Naive thymus-derived CD8-positive, alpha-beta T cell (primary cell): ENCODE measurements at places on chromosomes 5 and 9.
A peak's percentile ranks its signal among the peaks of the same experiment; 100 is the strongest.

DNA sequence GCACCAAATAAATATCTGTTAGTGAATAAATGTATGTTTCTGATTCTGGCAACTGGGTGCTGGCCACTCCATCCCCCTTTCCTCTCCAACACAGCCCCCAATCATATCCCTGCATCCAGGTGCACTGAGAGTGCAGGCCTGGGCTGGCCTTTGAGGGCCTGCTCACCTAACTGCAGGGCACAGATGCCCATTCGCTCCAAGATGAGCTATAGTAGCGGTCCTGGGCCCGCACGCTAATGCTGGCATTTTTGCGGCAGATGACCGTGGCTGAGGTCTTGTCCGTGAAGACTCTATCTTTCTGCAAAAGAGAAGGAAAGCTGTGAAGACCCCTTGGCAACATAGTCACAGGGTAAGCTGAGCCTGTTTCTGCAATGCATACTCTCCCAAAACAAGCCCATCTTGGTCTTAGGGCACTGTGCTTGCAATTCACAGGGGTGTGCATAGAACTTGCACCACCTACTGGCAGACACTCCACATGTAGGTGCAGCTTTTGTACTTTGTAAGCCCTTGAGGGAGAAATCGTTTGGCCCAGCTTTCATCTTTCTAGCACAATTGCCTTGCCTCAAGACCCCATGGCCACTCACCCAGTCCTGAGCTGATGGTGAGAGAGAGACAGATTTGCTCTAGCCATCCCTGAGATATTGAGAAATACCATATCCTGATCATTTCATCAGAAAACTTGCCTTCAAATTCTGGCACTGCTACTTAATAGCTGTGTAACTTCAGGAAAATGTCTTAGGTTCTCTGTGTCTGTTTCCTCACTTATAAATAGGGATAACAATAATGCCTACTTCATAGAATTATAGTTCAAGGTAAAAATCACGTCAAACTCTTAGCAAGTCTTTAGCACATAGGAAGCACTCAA is 13.5 kb downstream of the IL12B start:
- peak; percentile 33 for DNase-seq

- DNase-seq: no peak
These were observed 18.3 kb downstream of the FBXW5 start for GRCh38 chr9:136926154-136926704.

GRCh38 chr5:175471196-175471595 is 7.2 kb upstream of the SFXN1 start:
- no peak for DNase-seq

DNA sequence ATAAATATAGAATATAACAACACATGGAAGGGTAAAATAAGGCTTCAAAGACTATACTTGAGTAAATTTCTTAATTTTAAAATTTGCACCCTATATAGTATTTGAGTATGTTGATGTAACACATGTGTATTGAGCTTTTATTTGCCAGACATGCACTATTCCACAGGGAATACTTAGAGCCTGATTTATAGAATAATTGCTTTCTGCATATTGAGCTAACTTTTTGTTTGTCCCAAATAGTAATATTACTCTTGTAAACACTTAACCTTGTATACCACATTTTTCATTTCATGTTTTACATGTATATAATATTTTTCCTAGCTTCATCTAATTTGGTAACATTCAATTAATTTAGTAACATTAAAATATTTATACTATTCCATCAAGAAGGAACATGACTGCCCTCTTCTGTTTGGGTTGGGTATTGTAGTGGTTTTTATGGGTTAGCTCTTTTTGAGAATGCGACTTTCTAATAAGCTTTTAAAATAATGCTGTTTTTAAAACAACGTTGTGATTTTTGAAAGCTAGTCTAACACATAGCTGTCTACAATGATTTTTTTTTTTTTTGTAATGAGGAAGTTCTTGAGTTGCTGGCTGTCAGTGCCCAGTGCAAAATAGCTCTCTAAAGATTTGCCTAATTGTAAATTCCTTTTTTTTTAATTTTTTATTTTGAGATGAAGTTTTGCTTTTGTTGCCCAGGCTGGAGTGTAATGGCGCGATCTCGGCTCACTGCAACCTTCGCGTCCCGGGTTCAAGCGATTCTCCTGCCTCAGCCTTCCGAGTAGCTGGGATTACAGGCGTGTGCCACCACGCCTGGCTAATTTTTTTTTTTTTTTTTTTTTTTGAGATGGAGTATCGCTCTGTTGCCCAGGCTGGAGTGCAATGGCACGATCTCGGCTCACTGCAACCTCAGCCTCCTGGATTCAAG is 4.8 kb downstream of the SUB1 start:
- DNase-seq: peak; percentile 67

DNA sequence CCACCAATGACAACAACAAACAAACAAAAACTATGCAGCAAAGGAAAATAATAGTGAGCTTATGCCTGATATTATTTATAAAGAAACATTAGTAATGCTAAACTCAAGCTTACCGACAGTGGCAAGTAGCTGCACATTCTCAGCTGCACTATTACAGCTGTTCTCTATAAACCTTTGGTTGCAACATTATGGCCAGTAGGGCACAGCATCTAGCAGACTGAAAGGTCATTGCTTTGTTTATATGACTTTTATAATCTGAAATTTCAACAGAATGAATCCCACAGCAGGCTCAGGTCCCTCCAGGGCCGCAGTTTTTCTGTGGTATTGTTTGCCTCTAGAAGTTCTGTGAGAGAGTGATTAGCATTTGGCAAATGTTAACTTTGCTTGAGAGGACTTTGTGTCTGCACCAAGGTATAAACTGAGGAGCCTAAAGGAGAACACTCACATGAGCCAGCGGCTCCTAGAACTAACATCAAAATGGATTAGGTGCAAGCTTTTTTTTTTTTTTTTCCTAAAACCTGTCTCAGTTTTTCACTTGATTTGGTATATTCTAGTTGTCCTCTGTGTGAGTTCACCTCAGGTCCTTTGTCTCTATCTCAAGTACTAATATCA is 58.3 kb downstream of the IZUMO3 start:
- DNase-seq: no peak

DNA sequence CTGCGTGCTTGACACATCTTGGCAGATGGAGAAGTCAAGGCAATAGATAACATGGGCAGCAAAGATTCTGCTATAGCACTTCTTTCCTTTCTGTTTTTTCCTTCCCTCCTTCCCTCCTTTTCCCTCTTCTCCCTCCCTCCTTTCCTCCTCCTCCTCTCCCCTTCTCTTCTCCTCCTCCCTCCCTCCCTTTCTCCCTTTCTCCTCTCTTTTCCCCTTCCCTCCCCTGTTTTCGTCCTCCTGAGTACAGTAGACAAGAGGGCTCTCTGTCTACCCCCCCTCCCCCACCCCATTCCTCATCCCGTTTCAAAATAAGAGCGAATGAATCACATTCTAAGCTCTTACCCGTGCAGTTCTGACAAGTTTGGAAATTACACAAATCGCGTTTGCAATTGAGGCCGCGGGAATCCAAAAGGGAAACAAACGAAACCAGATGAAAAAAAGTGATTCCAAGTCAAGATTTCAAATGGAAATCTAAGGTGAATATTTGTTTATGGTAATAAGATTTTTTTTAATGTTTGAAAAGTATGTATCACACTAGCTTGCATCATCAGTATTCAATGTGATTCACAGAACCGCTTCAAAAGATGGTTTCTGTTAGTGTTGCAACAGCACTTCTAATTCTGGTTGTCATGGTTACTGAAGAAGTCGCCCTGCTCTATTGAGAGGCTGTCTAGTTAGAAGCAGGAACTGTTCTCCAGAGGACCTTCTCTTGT is 1.3 kb downstream of the NIM1K start:
- DNase-seq: peak; percentile 18

- DNase-seq: no peak
These were observed 15.0 kb upstream of the HSPB3 start for GRCh38 chr5:54440456-54440893.
